NCI-H2107 (cell line): ENCODE measurements at places on chromosomes 13 and 19.

GRCh38 chr13:112996671-112997091 lies 27.7 kb downstream of the MCF2L start:
- DNase-seq = no peak

- DNase-seq = no peak
Measured at GRCh38 chr13:36549755-36550154, 117.5 kb downstream of the CCNA1 start.

DNA sequence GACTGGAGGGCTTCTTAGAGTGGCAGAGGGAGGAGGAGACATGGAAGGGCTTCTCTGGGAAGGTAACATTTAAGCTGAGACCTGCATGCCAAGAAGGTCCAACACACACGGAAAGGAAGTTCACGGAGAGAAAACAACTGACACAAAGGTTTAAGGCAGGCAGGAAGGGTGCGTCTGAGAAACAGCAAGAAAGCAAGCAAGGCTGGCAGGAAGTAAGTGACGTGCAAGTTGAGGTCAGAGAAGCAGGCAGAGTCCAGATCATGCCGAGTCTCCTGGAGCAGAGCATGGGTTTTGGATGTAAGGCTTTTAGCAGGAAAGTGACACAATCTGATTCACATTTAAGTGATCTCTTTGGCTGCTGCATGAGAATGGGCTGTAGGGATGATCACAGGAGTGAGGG lies 60.5 kb downstream of the ATP7B start:
- DNase-seq = no peak

GRCh38 chr13:50390503-50391248 lies 375.4 kb downstream of the KCNRG start:
- no peak for DNase-seq

GRCh38 chr13:25908366-25908765 lies 143.4 kb downstream of the SHISA2 start:
- no peak for DNase-seq

GRCh38 chr13:32216281-32216680 lies 98.9 kb downstream of the ZAR1L start:
- no peak for DNase-seq

- DNase-seq = no peak
Measured at GRCh38 chr13:76717092-76717491, 169.1 kb downstream of the KCTD12 start.

GRCh38 chr19:2016041-2016807 lies 710 bp upstream of the BTBD2 start:
- no peak for DNase-seq

- DNase-seq = no peak
Measured at GRCh38 chr13:114143806-114144605, 11.6 kb upstream of the RASA3 start.
